ENCODE measurements at places on chromosomes 16 and 17.
A peak's percentile ranks its signal among the peaks of the same experiment; 100 is the strongest.

- no peak for DNase-seq
These were observed 17.2 kb upstream of the CACNG4 start for GRCh38 chr17:66947311-66947710.

- peak; percentile 75 for DNase-seq
These were observed 2.7 kb downstream of the NUFIP2 start for GRCh38 chr17:29291163-29291752.

- peak; percentile 47 for DNase-seq
These were observed 4.7 kb upstream of the IL17C start for GRCh38 chr16:88633684-88634140.

DNA sequence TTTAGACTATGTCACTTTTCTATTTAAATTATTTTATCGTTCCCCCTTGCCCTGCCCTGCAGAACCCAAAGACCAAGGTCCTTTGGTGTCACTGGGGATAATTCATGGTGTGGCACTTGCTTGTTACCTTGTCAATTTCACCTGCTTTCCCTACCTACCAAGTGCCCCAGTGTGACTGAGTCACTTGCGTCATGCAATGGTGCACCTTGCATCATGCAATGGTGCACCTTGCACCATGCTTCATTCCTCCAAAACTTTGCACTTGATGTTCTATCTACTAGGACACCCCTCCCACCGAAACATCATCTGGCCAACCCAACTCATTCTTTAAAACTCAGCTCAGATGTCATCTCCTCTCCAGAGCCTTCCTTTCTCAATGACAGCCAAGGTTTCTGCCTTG, 47.1 kb downstream of the TMEM114 start:
- DNase-seq: no peak

DNA sequence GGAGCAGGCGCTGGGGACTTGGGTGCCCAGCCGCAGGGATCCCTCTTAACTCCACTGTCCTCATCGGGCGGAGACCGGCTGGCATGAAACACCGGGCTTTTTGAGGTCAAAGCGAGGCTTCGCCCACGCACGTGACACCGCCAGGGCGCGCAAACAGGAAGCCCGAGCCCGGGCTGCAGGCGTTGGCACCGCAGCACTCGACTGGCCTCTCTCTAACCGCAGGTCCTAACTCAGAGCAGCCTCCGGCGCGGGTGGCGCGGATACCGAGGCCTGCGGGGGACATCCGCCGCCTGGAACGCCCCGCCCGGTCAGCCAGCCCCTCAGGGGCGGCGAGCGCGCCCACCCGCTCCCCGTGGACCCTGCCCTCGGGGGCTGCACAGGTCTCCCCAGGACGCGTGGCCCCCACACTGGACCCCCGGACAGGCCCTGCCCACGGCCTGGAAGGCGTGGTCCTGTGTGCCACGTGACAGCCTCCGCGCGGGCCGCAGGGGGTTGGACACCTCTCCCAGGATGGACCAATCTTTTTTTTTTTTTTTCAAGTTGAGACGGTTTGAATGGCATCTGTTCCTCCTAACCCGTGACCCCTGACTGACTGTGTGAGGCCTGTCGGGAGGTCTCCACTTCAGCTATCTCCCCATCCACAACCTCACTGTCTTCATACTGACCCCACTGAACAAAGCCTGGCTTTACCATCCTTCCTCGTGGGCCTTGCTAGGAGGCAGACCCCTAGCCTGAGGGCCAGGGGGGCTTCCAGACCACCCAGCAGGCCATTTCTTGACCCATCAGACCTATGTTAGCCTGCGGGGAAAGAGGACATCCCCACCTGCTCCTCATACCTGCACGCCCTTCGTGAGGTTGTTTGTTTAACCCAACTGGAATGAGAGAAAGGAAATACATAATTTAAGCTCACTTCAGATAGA, 8.4 kb upstream of the SLC47A2 start:
- DNase-seq: peak; percentile 71

GRCh38 chr16:19109288-19109664, 4.5 kb upstream of the ITPRIPL2 start:
- no peak for DNase-seq

DNA sequence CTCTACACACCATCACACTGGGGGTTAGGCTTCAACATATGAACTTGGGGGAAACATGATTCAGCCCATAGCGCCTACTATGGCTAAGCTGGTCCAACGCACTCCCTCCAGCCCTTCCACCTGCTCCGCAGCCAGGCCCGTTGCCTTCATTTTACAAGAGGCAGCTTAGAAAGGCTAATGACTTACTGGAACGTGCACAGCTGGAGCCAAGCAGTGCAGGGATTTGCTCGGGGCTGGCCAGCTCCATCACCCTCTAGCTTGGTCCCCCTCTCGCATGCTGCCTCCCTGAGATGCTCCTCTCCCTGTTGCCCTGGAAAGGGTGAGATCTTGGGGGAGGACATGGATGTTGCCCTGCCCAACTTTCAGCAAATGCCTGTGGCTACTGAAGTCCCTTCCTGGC, 2.8 kb upstream of the CACNG1 start:
- DNase-seq: no peak

DNA sequence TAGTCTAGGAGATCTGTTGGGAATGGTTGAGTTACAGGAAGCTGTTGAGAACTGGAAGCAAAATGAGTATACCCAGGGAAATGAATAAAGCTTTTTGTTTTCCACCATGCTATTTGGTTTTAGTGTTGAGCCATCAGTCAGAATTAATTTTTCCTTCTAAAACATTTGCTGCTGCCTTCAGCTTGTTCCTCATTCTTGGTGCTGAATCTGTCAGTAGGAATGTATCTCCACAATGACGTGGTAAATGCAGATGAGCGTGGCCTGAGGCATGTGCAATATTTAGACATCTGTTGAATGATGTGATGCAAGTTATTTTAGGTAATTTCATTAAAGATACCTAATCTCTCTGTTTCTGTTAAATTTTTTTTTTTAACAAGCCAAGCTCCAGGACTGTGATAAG, 10.9 kb downstream of the HAPSTR1 start:
- DNase-seq: peak; percentile 79

DNA sequence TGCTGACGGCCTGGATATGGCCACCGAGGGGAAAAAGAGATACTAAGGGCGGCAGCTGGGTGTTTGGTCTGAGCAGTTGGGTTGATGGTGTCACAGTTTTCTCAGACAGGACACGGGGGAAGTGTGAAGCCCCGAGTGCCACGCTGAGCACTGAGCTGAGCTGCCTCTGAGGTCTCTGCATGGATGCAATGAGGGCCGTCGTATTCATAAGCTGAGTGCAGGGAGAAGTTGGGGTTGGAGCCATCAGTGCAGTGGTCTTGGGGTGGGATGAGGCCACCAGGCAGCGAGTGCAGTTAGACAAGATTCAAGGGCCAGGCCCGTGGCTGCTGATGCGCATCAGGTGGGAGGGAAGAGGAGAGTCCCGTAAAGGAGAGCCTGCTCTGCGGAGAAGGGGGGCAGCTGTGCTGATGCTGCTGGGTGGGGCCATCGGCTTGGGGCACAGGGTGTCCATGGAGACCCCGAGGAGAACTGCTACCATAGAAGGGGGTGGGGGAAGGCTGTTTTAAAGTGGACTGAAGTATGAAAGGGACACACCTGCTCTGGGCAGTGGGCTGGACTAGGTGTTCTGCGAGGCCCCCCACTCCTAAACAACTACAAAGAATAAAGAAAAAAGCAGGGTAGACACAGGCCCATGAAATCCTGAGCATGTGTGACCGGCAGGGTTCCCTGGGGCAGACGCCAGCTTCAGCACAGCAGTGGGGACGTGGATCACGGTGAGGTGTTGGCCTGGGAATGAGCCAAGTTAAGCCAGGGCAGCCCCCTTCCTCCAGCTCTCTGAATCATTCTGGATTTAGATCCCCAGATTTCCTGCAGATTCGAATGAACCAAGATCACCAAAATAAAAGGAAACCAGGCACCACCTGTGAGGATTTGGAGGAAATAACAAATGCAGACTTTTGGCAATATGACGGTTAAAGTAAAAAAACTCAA, 19.7 kb downstream of the IL34 start:
- no peak for DNase-seq

GRCh38 chr17:46772475-46773220, 45.8 kb downstream of the WNT3 start:
- no peak for DNase-seq
